ENCODE measurements at places on chromosomes 4 and X. TPM values are rescaled to one million over a fixed set of nuclear protein-coding genes. Genes with fewer than 3 reads are reported as not detected.

DNA sequence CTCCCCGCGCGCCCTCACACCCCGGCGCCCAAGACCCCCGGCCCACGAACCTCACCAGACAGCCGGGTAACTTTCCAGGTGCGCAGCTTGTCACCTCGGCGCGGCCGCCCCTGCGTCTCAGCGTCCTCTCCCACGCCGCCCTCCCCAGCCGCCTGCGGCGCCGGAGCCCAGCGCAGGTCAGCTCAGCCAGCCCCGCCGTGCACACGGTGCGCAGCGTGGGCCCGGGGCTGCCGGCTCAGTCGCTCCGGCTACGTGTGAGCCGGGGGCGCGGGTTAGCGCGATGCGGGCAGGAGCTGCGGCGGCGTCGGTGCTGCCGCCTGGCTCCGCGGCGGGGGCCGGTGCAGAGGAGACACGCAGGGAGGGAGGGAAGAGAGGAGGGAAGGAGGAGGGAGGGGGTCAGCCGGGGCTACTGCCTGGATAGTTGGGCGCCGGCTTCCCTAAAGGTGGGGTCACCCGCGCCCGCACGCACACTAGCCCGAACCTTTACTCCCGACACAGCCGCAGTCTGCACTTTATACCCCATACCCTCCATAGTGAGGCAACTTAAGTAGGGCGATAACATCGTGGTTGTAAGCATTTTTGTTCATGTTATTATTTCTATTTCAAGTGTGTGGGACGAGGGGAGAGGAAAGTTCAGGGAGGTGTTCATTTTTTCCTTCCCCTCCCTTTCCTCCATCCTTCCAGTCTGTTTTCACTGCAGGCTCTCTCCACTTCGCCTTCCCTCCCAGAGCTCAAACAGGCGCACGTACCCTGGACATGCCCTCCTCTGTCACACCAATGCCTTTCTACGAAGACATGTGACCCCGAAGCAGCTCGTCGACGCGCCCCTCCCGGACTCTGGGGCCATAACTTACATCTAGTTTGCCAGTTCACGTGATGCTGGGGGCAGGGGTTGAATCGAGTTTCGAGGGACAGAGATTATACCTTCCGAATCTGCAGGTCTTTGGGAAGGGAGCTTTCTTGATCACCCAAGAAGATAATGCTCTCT, at the start of gene PRKG2:
TSS of gene PRKG2 (minus strand) at position 342 of the 988 bp plus-strand sequence. CDS start 10,175 bp downstream, outside the sequence.
- ATAC-seq = peak; percentile 64

Gene PCYT1B
- total RNA-seq = 3.7 TPM

- no peak for ATAC-seq
Observed at GRCh38 chr4:100147684-100148083, 42.6 kb downstream of the DDIT4L start.

GRCh38 chr4:41460641-41461040, 77.3 kb upstream of the LIMCH1 start:
- ATAC-seq = no peak

- no peak for ATAC-seq
Observed at GRCh38 chrX:74270393-74270792, 33.6 kb upstream of the ZCCHC13 start.

Gene ADGRG4
- total RNA-seq = 0.04 TPM

GRCh38 chrX:64093761-64094160, 111.7 kb downstream of the AMER1 start:
- no peak for ATAC-seq

DNA sequence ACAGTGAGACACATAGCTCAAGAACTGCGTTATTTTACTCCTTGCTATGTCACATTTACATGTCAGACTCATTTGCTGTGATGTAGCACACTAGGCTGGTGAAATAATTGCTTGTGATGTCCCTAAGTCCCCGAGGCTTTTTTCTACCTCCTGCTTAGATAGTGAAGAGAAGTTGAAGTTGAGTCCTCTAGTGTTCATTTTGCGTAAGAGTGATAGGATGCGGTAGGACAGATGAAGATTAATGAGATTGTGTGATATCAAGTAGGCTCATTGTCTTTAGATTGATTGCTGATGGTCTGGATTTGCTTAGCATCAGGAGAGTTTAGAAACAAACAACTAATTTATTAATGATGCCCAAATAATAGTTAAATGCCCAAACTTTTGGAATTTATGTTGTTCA, 173.6 kb upstream of the NUDT6 start:
- no peak for ATAC-seq

Gene EVC2
- 15.3 TPM for total RNA-seq

DNA sequence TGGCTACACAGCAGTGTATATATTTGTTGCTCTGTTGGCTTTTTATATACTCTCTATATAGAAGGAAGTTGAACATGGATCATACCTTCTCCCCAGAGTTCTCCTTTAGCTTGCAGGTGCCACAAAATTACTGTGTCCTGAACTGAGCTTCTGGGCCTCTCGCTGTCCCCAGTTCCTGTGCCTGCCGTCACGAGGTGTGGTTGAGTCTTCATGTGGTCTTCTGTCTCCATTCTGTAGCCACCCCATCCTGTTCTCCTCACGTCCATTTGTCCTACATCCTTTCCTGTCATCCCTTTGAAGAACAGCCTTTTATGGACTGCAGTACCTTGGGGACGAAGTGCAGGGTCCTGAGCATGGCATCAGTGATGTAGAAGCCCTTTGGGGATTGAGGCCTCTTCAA, 14.5 kb downstream of the TMEM131L start:
- ATAC-seq = no peak

GRCh38 chr4:8830056-8830455, 41.6 kb downstream of the HMX1 start:
- no peak for ATAC-seq

DNA sequence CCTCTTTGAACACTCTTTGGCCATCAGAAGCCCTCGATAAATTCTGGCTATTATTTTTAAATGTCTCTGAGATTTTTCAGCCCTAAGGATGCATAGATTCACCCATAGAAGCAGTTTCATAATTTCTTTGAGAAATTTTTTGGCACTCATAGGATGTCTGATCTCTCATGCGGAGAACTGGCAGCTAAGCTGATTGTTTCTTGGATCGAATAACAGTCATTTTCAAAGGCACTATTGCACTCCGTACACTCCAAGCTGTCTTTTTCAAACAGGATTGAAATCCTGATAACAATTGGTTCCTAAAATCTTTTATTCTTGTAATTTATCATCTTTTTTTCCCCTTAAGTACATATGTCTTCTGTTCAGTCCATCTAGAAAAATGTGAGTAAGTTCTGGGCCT, 411.9 kb downstream of the SPOCK3 start:
- no peak for ATAC-seq

Gene POU3F4
- not detected for total RNA-seq

DNA sequence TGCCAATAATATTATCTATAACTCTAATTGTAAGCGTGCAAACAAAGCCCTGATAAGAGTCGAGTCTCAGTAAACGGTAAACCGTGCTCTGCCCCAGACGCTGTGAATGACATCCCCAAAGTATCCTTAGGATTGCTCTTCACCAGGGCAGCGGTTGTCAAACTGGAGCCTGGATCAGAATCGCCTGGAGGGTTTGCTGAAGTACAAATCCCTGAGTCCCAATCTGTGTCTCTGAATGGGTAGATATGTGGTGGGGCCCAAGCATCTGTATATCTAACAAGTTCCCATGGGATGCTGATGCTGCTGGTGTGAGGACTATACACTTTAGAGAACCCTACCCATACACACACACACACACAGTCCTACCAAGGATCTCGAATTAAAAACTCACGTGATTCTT, 813 bp upstream of the APBB2 start:
- no peak for ATAC-seq

DNA sequence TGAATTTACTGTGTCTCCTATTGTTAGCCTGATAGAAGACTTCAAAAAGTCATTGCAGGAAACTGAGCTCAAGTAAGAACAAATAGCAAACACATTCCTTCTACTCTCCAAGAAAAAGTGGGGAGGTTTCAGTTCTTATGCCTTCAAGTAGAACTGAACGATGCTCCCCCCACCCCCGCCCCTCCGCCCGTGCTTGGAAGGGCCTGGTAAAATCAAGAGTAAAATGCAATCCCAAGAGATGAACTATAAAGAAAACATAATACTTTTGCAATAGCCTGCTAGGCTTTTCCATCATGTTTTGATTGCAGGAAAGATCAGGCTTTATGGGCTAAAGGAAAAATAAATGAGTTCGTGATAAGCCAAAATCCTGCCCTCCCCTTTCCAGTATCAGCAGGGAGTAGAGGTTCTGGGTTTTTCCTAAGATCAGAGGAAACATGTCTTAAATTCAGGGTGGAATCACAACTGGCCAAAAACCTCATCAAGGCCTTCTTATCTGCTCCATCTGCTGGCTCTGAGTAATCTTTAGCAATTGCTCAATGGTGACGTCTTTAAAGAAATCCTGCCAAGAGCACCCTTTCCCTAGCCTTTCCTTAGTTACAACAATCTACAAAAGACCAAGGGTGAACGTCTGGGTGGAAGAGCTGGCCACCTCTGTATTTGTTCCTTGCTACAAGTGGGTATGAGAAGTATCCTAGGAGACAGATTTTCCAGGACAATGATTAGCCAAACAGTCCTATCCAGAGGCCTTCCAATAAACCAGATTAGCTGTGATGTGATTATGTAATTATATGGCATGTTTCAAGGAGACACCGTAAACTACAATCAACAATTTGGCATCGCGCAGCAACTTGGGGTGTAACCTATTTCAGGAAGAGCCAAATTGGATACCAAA, 66.3 kb upstream of the FAM9C start:
- ATAC-seq = peak; percentile 91

DNA sequence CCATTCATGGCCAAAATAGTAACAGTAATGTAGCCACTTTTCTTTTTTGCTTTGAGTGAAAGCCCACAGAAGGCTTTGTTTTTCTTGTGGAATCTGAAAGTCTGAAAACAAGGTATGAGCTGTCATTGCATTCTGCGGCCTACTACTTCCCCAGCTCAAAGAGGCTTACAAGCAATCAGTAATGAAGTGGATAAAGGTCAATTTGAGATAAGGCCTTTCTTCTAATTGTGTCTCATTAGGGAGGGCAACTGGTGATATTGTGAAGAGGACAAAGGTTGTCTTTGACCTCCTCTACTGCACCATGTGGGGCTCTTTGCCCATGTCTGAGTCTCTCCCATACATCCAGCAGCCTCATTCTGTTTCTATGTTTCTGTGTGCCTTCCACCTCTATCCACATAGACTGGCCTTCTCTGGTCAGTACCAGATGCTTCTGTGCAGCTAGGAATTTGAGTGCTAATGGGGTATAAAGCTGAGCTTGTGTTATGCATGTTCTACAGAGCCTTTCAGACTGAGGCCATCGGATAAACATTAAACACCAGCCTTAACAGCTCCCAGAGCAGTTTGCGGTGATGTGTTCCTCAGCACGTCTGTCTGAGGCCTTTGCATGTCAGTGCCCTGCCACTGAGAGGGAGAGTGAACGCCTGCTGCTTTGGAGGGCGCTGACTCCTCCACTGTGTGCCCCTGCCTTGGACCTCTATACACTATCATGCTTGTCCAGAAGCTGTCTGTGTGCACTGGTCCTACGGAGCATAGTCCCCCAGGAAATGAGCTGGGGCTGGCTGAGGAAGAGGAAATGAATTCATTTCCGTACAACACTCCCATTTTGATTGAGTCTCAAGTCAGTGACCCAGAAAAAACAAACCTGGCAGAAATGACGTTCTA, 80.2 kb downstream of the SH2D1A start:
- ATAC-seq = no peak

DNA sequence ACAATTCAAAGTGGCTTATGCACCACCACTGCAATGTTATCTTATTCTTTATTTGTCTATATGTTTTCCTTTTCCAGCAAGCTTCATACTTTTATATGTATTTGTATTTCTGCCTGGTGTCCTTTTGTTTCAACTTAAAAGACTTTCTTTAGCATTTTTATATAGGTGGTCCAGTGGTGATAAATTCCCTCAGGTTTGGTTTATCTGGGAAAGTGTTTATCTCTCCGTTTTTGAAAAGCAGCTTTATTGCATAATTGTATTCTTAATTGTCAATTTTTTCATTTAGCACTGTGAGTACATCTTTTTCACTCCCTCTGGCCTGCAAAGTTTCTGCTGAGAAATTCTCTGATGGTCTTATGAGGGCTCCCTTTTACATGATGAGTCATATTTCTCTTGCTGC, 479.0 kb upstream of the GRID2 start:
- no peak for ATAC-seq

- ATAC-seq = no peak
Observed at GRCh38 chrX:124211312-124211942, 121.0 kb upstream of the TEX13D start.

GRCh38 chr4:37948542-37948941, 11.7 kb upstream of the PTTG2 start:
- ATAC-seq = no peak

DNA sequence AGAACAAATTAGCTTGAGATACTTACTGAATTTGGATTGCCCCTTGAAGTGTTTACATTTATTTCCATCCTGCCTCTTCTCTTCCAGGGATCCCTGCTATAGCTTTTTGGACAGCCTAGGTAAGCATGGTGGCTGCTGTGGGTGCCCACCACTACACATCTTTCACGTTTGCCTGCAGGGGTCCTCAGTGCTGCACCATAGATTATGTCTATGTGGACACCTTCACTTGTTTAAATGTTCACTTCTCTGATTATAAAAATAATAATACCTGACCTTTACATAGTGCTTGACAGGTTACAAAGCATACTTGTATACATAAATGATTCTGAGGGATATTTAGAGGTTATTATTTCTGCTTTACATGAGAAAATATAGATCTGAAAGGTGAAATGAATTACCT, 67.9 kb upstream of the SLC4A4 start:
- ATAC-seq = no peak

Gene USP27X
- total RNA-seq = 5.0 TPM

DNA sequence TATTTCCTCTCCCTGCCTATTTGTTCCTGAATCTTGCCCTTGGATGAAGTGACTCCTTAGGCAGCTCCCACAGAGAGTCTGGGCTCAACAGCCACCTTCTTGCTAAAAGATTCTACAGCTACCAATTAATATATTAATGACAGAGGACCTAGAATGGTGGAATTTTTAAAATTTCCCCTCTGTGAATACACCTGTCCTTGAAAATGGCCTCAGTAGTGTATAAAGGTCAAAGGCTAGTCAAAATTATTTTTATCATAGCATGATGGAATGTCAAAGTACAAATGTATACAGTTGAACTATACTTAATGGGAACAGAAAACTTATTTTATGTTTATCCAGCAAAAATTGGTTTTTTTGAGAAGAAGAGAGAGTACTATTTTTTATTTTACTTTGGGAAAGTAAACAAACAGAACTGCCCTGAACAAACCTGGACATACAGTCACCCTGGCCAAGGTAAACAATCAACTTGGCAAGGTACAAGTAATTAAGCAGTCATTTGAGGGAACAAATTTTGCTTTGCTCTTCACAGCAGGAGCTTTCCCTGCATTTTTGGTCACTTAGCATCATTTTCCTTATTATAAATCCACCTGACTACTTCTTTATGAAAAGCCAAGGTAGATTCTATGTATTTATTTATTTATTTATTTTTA, 250.8 kb downstream of the INPP4B start:
- no peak for ATAC-seq

- no peak for ATAC-seq
Observed at GRCh38 chrX:116318672-116319071, 117.7 kb upstream of the SLC6A14 start.

DNA sequence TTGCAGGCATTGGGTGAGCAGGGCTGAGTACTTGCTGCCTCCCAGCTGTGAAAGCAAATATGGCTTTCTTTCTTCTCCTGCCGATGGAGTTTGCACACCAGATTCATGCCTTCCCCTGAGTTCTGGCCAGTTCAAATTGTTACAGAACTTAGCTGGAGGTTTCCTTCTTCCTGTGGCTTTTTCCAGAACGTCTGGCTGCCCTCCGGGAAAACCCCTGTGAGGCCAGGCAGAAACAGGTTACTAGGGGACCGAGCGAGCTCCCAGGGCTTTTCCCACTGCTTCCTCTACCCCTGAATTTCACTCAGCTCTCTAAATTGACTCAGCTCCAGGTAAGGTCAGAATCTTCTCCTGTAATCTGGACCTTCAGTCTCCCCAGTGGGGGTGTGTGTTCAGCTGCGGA, 482.4 kb downstream of the C4orf33 start:
- no peak for ATAC-seq
